Stimulated activated CD4-positive, alpha-beta T cell treated with anti-CD3 and anti-CD28 coated beads, Interleukin-1b, Interleukin-23, amount 100 ng/mL, for 48 hours (primary cell): ENCODE measurements at places on chromosomes 3 and 15.

DNA sequence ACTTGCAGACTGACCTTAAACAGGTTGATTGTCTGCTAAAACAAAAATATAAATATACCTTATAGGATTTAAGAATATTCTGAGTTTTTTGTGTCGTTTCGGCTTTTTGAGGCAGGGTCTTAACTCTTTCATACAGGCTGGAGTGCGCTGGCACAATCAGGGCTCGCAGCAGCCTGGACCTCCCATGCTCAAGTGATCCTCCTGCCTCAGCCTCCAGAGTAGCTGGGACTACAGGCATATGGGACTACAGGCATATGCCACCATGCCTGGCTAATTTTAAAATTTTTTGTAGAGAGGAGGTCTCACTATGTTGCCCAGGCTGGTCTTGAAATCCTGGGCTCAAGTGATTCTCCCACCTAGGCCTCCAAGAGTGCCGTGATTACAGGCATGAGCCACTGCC, 113.9 kb downstream of the TCF12 start:
- no peak for DNase-seq

DNA sequence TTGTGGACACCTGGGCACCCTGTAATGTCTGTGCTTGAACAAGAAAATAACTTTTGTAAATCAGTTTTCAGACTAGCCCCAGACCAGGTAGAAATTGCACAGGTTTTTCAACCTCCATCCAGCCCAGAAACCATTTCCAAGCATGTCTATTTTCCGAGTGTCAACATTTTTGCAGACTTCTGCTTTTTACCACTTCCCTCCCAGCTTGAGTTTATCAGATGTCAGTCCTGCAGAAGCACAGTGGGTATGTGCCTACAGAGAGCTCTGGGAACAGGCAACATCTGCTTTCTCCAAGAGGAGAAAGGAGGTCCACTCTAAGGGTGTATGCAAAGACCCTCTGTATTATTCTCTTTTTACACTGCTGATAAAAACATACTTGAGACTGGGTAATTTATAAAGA, 83.9 kb downstream of the LRRK1 start:
- DNase-seq: no peak

- no peak for DNase-seq
These were observed 11.2 kb downstream of the ANXA2 start for GRCh38 chr15:60386615-60387014.

DNA sequence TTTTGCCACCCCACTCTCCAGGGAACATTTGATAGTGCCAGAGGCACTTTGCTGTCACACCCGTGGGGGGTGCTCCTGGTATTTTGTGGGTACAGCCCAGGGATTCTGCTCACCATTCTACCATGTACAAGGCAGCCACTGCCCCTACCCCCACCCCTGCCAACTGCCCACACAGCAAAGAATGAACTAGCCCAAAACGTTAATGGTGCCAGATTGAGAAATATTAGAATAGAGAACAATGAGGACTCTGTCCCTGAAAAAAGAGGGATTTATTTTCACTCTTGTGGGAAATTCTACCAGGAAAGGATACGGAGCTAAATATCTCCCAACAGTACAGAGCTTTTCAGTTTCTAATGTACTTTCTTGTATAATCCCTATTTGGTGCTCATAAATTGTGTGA, 154.5 kb upstream of the SUCLG2 start:
- DNase-seq: no peak

DNA sequence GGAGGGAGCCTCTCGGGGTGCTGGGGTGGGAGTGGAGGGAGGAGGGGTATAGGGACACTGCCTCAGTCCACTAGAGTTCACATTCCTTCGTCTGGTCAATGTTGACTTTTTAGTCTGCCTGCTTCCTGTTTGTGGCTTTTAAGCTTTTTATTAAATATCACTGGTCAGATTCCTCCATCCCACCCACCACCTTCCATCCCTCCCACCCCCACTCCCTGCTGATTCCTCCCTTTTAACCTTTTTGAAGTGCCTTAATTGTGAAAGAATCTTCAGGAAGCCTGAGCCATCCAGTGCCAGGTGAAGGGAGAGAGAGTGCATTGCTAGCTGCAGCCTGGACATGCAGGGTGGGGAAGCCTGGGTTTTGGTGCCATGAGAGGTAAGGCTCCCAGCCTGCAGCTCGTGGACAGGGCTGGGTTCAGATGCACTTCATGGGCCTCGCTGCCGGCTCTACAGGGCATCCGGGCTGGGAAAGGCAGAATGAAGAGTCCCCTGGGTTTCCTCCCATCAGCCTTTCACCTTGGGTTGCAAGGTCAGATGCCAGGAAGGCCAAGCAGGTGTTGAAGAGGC, 105.9 kb downstream of the DNAJB8 start:
- no peak for DNase-seq

DNA sequence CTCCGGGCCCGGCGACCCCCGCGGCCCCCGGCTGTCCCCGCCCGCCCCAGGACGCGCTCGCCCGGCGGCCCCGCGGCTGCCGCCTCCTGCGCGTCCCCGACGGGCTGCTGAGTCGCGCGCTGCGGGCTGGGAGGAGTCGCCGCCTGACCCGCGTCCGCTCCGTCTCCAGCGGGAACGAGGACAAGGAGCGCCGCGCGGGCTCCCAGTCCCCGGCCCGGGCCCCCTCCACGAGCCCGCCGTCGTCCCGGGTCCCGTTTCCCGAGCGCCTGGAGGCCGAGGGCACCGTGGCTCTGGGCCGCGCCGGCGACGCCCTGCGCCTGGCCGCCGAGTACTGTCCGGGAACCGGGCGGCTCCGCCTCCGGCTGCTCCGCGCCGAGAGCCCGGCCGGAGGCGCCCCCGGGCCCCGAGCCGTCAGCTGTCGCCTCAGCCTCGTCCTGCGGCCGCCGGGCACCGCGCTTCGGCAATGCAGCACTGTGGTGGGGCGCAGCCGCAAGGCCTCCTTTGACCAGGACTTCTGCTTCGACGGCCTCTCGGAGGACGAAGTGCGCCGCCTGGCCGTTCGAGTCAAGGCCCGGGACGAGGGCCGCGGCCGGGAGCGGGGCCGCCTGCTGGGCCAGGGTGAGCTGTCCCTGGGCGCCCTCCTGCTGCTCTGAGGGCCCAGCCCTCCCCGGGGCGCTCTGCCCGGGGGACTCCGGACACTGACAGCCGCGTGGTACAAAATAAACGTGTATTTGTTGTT, 1.5 kb downstream of the C2CD4A start:
- DNase-seq: peak; percentile 13

DNA sequence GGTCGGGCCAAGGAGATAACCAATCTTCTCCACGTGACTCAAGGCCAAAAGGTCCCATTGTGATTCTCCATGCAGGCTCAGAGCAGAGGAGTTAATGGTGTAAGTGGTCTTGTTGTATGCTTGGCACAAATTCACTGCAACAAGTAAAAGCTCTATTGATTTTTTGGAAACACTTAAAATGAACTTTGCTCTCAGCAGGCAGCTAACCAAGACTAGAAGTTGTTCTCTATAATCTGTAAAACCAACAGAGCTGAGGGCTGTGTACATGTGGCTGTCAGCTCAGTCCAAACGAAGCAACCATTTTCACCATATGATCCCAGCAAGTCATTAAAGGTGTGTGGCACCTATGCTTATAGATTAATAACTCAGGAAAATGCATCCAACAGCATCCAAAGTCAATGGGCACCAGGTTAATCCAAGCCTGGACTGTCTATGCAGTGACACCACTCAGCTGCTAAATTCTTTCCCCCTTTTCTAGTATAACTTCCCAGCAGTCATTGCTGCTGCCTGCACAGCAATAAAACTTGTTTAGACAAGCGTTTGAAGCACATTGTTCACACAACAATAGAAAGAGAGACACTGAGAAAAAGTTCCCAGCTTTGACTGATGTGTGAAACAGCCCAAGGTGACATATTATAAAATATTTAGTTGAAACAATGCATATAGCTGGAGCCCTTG, 603.8 kb upstream of the ADAMTS9 start:
- DNase-seq: no peak

- peak; percentile 60 for DNase-seq
These were observed 386 bp downstream of the SQOR start for GRCh38 chr15:45635191-45635638.

DNA sequence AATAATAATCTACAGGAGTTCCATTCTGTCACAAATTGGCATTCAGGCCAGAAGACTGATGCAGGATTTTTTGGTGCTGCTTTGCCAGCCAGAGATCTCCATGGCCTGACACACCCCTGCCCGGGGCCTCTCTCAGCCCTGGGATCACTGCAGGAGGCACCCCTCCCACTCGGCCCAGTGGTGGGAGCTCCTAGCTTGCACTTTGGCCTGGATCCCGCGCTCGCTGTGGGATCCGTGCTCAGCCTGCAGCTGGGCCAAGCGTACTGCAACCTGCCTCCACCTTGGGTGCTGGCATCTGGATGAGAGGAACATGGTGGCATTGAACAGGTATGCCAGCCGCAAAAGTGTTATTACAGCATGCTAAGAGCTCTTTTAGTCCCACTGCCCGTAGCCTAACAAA, 656.7 kb upstream of the CCDC54 start:
- DNase-seq: no peak

DNA sequence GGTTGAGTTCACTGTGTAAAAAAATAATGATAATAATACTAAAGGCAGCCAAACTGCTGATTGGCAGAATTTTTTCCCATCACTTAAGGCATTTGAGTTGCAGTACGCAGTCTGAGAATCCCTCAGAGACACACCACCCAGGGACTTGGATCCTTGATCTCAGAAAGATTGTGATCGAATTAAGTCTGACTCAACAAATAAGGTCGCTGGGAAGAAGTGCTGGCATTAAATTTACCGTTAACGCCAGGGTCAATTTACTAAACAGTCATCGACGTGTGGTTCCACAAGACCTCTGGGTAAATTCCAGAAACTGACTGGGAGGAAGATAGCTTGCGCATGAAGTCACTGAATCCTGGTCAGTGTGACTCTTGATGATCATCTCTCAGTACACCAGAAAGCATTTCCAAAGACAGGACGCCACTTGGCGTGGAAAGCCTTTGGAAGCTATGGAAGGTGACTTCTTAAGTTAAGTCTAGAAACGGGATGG, 48.3 kb upstream of the CGNL1 start:
- DNase-seq: no peak

GRCh38 chr3:42662037-42662812, 8.7 kb downstream of the ZBTB47 start:
- no peak for DNase-seq

DNA sequence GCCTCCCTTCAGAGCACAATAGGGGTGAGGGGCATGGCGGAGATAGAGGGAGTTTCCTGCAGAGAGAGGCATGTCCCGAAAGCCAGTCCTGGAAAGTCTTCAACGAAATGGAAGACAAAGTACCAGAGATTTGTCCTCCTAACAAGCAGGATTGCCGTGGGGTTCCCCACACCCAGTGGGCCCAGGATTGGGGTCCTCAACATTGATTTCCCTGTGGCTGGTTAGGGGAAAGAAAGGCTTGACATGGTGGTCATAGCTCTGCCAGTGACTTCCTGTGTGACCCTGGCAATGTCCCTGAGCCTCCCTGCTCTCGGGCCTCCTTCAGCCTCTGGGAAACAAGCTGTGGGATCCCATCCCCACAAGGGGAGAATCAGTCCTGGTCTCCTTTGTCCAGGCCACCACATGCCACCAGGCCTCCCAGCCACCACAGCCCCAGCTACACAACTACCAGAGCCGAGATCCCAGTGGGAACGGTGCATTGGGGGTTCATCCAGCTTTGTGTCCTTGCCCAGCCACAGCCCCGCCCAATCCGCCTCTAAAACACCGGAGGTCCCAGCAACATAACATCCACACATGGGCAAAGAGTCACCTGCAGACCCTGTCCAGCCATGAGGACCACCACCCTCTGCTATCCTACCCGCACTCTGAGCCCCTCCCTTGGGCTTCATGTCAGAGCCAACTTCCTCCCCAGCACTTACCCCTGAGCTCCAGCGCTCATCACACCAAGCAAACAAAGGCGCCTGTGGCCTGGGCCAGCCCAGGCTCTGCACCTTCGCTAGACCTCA, 63.0 kb downstream of the ADAMTS17 start:
- DNase-seq: no peak

DNA sequence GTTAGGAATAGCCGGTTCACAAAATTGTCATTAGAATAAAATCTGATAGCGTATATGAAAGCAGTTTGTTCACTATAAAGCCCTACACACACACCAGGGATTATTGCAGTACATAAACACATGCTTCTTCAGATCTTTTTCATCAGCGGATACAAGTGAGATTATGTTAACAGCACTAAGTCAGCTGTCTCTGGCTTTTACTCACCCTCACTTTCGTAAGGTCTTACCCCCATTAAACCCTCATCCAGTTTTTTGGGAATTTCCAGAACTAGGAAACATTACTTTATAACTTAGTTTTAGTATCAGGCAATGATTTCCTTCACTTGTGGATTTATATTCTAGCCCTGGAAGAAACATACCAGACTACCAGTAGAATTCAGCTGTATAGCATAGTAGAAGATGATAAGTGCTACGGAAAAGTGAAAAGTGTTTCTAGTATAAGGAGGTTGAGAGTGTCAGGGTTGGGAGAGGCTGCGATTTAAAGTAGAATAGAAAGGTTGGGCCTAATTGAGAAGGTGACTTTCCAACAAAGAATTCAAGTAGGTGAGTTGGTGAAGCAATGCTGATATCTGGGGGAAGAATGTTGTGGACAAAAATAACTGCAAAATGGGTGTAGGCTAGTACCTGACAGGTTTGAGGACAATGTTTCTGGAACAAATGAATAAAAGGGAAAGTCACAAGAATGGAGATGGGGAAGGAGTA, 22.7 kb downstream of the TMEM207 start:
- no peak for DNase-seq

GRCh38 chr15:87570206-87570605, 686.3 kb downstream of the NTRK3 start:
- DNase-seq: no peak

DNA sequence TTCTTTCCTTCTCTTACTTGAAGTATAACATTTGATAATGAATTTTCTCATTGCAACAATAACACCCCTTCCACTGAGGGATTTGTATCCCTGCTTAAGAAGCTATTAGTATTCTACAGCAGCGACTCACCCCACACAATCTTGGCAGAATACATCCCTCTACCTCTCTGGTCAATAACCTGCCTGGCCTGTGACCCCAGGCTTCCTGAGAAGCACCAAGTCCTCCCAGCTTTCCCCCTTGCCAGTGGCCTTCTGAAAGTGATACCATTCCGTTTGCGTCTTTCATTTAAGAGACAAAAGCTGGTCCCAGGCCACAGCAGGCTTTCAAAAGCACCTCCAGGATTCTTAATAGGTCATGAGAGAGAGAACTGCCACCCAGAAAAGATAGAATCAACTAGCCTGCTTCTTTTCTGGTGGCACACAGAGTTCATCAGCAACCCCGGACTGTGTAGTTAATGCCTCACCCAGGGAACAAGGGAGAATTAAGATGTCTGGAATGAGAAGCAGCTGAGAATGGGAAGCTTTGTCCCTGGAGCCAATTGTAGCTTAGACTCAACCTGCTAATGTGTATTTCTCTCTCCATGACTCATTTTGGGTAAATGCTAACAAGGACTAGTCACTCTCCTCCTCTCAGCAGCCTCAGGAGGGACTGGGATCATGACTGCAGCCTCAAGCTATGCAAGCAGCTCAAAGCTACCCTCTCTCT, 101.0 kb upstream of the CPNE4 start:
- no peak for DNase-seq
